ENCODE measurements at places on chromosomes 1 and 21.

GRCh38 chr1:8879922-8880676 is 1.6 kb upstream of the ENO1 start:
- peak; percentile 22 for DNase-seq

DNA sequence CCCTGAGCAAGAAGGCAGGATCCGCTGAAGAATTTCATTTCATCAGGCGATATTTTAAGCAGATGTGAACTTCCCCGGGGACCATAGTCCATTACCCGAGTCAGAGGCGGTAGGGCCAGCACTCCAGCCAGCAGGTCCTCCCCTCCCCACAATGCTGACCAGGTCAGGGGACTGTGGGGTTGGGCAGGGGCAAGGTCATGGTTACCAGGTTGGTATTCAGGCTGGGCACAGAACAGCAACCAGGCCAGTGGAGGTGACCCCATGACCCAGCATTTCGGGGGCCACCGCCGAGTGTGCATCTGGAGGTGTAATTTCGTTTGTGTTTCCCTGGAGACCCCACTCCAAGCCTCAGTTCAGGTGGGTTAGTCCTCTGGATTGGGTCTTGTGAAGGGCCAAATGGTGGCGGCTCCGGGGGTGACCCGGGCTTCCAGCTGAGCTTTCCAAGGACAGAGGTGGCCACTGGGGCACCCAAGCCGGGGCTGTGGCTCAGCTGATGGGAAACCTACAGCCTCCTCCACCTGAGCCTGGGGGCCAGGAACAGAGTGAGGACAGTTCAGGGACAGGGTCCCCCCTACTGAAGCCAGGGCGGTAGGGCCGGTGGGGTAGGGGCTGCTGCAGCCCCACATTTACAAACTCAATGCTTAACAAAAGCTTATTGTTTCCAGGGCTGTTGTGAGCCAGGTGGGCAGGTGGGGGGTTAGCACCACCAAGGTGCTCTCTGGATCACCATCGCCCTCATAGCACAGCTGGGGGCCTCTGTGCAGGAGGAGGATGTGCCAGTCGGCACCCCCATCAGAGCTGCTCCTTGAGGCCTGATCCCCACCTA is 2.8 kb downstream of the PRDM16 start:
- no peak for DNase-seq

DNA sequence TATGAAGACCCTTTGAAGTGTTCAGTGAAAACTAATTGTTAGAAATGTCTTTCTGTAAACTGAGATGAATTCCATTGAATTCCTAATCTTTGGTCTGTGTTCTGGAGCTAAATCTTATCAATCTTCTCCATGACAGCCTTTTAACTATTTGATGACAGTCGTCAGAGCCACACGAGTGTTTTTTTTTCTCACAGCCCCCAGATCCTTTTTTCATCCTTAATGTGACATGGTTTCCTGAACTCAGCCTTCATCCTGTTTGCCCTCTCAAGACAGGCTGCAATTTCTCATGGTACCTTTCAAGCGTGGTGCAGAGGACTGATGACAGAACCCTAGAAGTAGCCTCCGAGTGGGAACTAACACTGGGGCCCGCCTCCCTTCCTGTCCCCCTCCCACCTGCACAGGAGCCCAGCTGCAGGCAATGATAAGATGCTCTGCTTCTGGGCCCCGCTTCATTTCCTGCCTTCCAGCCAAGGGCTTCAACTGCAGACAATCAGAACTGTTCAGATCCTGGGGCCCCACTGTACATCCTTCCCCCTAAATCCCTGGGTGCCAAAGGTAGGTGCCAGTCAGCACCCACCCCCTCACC is 114.6 kb upstream of the VAV3 start:
- no peak for DNase-seq

- no peak for DNase-seq
Observed at GRCh38 chr1:220391491-220391890, 119.2 kb upstream of the RAB3GAP2 start.

- DNase-seq = no peak
Observed at GRCh38 chr1:157142201-157142600, 4.0 kb upstream of the ETV3 start.

DNA sequence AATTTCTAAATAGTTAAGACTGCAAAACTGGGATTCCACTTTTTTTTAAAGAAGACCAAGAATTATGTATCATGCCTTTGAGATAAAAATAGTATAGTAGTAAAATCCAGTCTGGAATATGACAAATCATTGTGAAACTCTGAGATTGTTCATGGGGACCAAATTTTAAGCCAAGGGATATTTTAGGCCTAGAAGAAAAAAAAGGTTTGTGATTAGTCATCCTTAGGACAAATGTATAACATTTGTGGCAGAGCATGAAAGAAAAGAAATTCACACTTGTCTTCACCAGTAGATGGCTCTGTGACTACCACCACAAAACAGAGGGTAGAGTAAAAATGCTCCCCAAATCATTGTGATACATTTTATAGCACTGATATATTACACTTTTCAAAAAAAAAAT is 226.1 kb downstream of the KCTD3 start:
- no peak for DNase-seq

- DNase-seq = no peak
Observed at GRCh38 chr21:46055863-46056281, 42.0 kb upstream of the COL6A2 start.

DNA sequence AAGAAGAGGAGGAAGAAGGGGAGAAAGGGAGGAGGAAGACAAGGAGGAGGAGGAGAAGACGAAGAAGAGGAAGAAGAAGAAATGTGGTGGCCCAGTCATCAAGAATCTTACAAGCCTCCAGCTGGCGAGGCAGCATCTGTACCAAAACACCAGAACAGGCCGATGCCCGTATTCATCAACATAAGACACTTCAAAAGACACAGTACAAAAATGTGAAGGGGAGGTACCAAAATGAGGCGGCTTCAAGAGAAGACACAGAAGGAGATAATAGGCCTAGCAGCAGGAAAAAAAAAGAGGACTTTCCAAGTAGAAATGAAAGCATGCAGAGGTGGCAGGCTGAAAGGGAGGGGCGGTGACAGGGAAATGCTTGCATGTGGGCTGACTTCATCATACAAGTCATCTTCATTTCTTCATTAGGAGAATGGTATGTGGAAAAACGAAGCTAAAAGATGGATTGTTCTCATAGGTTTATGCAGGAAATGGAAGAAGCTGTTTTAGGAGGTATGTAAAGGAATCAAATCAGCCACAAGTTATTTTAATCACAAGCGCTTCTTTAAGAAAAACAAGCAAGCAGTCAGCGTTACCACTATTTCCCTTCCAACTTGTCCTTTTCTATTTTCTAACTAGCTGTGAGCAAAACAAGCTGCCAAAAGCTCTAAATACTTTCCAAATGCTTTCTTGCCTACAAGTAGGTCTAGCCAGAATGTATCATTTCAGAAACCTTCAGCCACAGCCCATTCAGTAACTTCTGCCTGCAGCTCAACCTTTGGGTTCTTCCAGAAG is 192.3 kb downstream of the SLC45A1 start:
- no peak for DNase-seq

DNA sequence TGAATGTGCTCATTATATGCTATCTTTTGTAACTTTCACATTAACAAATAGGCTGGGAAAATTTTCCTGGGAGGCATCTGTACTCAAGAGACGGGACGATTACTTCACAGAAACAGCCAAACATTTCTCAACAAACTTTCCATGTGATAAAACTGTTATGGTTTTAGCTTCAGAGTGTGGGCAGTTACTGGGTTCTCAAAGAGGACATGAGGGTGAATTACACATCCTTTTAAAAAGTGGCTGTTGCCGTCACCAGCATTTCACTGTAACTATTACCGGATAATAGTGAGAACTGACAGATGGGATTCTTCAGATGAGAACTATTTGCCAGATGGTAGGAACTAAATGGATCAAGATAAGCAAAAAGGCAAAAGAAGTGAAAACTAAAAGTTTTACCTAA is 109.1 kb downstream of the APP start:
- no peak for DNase-seq

DNA sequence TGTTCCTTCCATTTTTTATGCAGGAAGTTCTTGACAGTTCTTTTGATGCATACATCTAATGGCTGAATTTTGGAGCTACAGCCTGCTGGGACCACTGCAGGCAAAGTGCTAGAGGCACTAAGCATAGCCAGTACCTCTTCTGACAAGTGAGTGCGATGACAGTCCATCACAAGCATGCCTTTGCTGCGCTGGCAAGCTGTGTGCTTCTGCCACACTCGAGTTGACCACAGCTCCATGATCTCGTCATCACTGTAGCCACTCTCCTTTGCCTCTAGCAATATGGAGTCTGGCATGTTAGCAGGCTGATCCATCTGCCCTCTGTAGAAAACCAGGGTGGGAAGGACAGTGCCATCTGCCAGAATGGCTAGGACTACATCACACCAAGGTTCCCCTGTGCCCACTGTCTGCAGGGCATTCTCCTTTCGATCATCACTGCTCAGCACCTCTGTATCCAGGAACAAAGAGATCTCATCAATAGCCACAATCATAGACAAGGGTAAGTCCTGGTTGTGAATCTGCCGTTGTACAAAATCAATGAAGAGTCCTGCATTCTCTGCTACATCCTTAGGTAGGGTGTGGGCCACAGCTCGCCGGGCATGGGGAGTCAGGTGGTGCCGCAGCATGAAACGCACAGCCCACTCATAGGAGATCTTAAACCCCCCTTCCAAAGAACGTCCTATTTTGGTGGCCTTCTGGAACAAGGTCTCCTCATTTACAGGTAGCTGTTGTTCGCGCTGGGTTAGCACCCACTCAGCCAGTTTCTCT is 6.0 kb downstream of the PSMB4 start:
- no peak for DNase-seq

GRCh38 chr1:217066794-217067193 is 343.6 kb upstream of the ESRRG start:
- no peak for DNase-seq

- DNase-seq = no peak
Observed at GRCh38 chr1:115330480-115331013, 7.5 kb downstream of the NGF start.

DNA sequence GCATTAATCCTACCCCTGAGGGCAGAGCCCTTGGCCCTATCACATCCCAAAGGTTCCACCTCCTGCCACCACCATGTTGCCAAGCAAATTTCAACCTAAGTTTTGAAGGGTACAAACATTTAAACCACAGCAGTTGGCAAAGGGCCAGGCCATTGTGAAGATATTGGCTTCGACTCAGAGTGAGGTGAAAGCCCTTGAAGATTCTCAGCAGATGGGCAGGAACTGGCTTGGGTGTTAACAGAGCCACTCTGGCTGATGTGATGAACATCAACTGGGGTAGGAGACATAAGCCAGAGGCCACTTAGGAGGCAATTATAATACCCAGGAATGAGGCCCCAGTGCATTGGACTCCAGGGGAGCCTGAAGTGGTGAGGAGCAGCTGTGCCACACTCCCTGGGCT is 207.7 kb upstream of the KAZN start:
- no peak for DNase-seq

- DNase-seq = no peak
Observed at GRCh38 chr1:203508463-203509073, 14.6 kb downstream of the OPTC start.

GRCh38 chr1:208162903-208163302 is 81.3 kb downstream of the PLXNA2 start:
- no peak for DNase-seq

- no peak for DNase-seq
Observed at GRCh38 chr1:53373246-53373645, 45.4 kb upstream of the LRP8 start.

DNA sequence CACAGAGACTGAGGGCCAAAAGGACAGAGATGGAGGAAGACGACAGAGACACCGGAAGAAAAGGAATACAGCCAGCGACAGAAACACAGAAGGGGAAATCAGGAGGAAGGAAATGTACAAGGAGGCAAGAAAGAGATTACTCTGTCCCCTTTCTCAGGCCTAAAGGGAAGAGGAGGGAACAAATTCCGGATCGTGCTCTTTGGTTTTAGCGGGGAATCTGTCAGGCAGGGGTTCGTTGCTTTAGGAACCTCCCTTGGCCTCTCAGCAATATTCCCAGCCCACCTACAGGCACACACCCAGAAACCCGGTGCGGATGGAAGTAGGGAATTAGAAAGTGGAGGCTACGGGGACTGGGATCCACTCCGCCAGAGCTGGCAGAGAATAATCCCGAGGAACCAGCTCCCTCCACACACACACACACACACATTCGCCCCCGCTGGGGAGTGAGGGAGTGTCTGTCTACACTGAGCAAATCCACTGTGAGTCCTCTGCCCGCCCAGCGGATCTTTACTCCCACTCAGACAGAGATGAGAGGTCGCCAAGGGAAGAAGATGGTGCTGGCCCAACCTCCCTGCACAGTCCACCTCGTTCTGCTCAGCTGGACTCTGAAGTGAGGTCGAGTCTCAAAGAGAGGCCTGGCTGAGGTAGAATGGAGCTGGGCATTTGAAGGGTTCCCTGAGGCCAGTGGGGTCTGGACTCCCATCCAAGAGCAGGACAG is 5.7 kb downstream of the TAL1 start:
- no peak for DNase-seq

GRCh38 chr1:204104331-204105130 is 31.6 kb downstream of the SOX13 start:
- DNase-seq = no peak

DNA sequence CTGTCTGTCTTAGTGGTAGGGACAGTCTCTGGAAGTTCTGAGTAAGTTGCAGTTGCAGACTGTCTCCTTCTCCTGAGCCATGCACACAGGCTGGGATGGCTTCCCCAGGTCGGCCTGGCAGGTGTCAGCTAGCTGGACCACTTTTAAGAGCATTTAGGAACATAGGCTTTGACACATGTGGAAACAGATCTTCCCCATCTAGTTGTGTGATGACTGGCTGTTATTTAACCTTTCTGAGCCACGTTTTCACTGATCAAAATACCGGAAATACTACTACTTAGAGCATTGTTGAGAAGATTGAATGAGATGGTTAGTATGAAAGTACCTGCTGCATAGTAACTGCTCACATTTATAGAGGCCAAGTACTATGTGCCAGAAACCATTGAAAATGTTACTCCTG is 6.2 kb upstream of the MAPKAPK2 start:
- no peak for DNase-seq

DNA sequence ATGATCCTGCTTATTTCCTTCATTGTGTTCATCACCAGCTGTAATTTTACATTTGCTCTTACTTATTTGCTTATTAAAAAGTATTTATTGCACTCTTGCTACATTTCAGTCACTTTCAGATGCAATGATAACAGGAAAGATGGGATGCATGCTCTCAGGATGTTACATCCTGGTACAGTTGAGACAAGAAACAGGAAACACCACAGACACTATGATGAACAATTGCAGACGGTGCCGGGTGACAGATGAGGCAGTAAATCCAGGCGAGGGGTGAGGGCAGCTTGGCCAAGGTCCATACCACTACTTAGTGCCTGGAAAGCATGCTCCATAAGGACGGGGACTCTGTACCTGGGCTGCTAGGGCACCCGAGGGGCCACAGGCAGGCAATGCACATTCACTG is 156.6 kb upstream of the RAB4A start:
- no peak for DNase-seq

- no peak for DNase-seq
Observed at GRCh38 chr1:14522077-14522925, 76.2 kb upstream of the KAZN start.

- DNase-seq = no peak
Observed at GRCh38 chr1:155171836-155172731, 1.0 kb downstream of the KRTCAP2 start.

- no peak for DNase-seq
Observed at GRCh38 chr1:64459743-64460142, 10.2 kb upstream of the CACHD1 start.

Data from GOT3 (cell line).